ENCODE measurements at places on chromosomes 5 and 9.

DNA sequence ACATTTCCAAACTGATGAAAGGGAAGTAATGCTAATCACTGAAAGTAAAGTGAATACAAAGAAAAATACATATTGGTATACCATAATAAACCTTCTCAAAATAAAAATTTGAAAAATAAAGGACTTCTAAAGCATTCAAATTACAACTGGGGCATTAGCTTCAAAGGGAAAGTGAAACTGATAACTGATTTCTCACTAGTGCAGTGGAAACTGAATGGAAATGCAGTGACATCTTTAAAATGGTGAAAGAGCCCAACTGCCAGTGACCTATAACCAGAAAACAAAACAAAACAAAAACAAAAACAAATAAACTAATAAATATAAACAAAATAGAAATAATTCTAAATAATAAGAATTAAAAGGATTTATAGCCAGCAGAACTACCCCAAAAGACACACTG lies 297.5 kb upstream of the GRIN3A start:
- no peak for DNase-seq

GRCh38 chr5:173229382-173229959 lies 5.5 kb downstream of the NKX2-5 start:
- DNase-seq, result no peak

- DNase-seq, result no peak
Measured at GRCh38 chr9:116096853-116097252, 56.7 kb upstream of the PAPPA start.

GRCh38 chr5:6046296-6046967 lies 331.9 kb downstream of the MED10 start:
- DNase-seq, result no peak

GRCh38 chr9:7489036-7489435 lies 310.5 kb downstream of the DMAC1 start:
- DNase-seq, result no peak
